ENCODE measurements at places on chromosomes 4 and X.

GRCh38 chrX:1224954-1225353, 12.5 kb upstream of the CRLF2 start:
- no peak for DNase-seq

DNA sequence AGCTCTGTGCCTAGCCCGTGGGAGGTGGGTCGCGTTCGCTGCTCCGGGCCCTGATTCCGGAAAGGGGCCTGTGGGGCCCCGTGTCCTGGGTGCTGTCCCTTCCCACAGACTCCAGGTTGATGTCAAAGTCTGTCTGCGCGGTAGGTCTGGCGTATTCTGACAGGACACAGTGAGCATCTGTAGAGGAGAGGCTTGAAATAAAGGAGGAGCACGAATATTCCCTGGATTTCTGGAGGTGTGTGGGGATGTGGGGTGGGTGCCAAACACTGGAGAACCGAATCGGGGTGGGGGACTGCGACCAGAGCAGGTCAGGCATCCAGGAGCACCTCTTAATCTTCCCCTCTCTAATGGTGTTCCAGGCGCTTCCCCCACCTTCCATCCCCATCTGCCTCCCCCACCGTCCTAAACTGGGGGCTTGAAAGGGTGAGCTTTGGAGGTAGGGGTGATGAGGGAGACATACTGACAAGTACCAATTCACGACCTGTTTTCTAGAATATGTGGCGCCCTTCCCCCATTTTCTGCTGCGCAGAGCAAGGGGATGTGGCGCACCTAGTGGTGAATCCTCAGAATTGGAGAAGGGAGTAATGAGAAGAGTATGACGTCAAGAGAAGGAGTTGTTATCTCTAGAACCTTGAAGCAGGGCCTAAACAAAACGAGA, 877 bp downstream of the GPRASP1 start:
- DNase-seq: no peak

DNA sequence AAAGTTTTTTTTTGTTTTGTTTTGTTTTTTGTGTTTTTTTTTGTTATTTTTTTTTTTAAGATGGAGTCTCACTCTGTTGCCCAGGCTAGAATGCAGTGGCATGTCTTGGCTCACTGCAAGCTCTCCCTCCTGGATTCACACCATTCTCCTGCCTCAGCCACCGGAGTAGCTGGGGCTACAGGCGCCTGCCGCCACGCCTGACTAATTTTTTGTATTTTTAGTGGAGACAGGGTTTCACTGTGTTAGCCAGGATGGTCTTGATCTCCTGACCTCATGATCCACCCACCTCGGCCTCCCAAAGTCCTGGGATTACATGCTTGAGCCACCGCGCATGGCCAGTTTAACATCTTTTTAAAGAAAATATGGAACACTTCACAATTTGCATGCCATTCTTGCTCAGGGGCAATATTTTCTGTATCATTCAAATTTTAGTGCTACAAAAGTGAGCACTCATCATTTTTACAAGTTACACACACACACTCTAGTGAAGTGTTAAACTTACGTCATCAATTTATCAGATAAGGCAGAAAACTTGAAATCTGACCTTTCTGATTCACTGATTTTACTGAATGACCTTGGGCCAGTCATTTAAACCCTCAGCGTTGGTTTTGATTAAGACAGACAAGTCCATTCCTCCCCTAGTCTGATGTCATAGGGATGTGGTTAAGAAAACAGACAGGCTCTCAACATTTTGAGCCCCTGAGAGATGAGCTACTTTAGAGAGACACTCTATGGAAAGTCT, 61.2 kb downstream of the TRIM2 start:
- no peak for DNase-seq

GRCh38 chrX:136450050-136450830, 37.5 kb upstream of the BRS3 start:
- DNase-seq: no peak

- DNase-seq: no peak
These were observed 164.5 kb upstream of the DGKK start for GRCh38 chrX:50635162-50635561.

- no peak for DNase-seq
These were observed at the start of gene SLC6A8 for GRCh38 chrX:153687121-153688039. Gene SLC6A8, plus strand, starts transcription at chrX:153687926. Its CDS starts 649 bp downstream, at chrX:153688575.

GRCh38 chr4:163815776-163816175, 321.3 kb downstream of the TMA16 start:
- DNase-seq: no peak

GRCh38 chr4:26141051-26141721, 179.6 kb upstream of the RBPJ start:
- DNase-seq: no peak

GRCh38 chrX:102697494-102697893, 14.8 kb upstream of the GPRASP2 start:
- DNase-seq: no peak

GRCh38 chrX:11778230-11778629, 20.2 kb downstream of the MSL3 start:
- DNase-seq: no peak

DNA sequence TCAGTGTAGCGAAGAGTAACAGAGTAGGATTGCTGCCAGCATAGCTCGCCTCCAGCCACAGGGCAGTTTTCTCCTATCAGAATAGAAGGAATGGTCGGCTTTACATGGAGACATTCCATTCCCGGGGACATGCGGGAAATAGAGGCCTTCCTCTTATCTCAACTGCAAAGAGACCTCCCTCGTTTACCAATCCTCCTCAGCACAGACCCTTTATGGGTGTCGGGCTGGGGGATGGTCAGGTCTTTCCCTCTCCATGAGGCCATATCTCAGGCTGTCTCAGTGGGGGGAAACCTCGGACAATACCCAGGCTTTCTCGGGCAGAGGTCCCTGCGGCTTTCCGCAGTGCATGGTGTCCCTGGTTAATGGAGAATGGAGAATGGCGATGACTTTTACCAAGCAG, 285.0 kb downstream of the ASMT start:
- no peak for DNase-seq

DNA sequence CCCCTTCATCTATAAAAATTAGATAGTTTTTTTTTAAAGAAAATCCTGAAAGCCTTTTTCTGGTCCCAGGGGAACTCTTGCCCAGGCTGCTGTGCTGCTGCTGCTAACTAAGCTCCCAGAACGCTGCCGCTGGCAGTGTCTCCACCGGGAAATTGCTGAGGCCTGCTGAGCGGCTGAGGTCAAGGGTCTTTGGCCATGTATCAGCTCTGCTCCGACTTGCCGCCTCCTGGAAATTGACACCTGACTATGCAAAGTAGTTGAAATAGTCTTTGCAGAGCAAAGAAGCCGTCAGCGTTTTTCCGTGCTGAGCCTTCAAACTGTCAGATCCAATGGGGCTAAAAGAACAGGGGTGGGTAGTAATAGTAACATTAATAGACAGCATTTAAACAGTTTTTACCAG, 839 bp downstream of the QDPR start:
- DNase-seq: no peak

- no peak for DNase-seq
These were observed 33.7 kb downstream of the SH3RF1 start for GRCh38 chr4:169236873-169237626.

GRCh38 chrX:151723156-151723760, 7.4 kb downstream of the FATE1 start:
- DNase-seq: no peak

DNA sequence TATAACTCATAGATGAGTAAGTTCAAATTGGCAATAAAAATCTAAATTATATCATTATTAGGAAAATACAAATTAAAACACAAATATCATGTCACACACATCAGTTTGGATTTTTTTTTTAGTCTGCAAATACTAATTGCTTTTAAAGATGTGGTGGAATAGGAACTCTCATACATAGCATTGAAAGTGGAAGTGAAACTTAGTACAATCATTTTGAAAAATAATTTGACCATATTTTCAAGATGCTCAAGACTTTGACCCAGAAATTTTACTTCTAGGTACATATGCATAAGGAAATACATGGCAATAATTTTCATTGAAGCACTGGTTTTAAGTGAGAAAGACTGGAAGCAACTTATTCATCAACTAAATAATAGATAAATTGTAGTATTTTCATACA, 147.5 kb upstream of the SMIM31 start:
- DNase-seq: no peak

DNA sequence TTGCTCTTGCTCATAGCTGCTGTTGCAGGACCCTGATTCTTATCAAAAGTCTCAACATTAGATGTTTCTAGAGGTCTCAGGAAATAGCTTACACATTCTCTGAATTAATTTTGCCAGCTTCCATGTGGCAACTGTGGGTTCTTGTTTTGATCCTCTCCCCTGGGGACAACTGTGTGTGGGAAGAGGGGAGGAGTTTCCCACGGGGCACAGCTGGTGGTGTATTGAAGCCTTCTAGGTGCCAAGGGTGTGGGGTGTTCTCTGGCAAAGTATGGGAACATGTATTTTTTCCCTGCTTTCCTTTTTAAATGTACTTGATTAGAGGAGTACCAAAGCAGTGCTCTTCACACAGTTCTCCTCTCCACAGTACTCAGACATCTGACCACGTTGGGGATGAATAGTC, 212.7 kb downstream of the RPA4 start:
- DNase-seq: no peak

DNA sequence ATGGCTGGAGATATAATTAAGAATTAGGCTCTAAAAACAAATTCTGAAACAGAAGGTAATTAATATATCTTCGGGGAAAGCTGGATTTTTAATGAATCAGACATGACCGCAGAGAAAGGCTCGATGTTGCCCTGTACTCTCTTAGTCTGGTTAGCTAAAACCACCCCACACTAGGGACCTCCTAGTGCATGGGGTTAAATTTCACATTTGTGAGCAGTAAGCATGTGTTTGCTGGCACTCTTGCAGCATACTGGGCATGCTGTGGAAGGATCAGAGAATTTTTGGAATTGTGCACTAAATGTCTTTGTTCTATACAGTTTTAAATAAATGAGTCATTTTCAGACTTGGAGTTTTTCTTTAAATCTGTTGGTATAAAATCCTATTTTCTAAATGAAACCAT, 475.6 kb upstream of the FTHL17 start:
- no peak for DNase-seq
